Cardiac muscle cell (in vitro differentiated cells and primary cell): ENCODE measurements at places on chromosomes 1 and 21. TPM values are rescaled to one million over a fixed set of nuclear protein-coding genes. Genes with fewer than 3 reads are reported as not detected.

Gene CNKSR1
- total RNA-seq, result 8.4 and 9.7 TPM in 2 replicates

Gene OPRD1
- total RNA-seq, result 0.25 and 0.60 TPM in 2 replicates

Gene TBX15
- total RNA-seq, result not detected in 2 replicates

Gene CD5L
- not detected in 2 replicates for total RNA-seq

Gene TFF2
- total RNA-seq, result not detected in 2 replicates
